ENCODE measurements at places on chromosomes 12 and 14.

- no peak for DNase-seq
Observed at GRCh38 chr14:89681086-89682018, 264.3 kb upstream of the FOXN3 start.

DNA sequence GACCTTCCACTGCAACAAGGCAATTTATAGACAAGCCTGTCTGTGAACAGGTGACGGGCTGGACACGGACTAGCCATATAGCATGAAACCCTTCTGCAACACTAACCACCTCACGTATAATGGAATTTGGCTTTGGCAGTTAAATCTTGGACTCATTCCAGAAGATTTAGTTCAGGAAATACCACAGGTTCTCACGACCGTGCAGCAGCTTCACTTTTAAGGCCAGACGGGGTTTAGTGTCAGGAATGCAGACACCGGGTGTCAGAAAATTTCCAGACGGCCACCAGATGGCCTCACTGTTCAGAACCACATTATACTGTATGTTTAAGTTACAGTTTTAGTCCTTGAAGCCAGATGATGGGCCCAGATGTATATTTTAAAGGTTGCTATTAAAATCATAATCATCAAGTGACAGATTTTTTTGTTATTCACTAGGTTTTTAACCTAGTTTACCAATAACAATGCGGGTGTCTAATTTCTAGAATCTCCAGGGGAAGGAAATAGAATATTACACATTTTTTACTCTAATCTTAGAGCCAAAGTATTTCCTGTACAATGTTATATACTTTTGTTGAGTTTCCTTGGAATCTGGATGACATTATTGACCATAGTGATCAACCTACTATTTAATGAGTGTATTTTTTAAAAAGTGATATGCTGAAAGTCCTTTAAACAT lies 90.5 kb upstream of the TMPO start:
- peak; percentile 79 for DNase-seq

DNA sequence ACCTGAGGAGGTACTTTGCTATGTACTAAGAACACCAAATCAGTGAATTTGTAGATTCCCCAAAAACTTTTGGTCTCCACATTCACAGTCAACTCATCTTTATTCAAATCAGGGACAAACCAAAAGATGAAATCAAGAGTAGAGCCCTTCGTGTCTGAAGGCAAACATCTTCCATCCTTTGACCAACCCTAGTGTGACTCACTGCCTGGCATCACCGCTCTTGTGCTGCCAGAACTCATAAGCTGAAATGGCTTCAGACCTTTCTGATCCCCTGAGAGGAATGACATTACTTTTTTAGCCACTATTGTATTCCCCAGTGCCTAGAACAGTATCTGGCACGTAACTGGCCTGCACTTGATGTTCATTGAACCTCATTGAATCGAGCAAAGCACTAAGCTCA lies 50.1 kb downstream of the GOLGA5 start:
- no peak for DNase-seq

- DNase-seq = no peak
Observed at GRCh38 chr12:51036279-51036678, 10.1 kb upstream of the SLC11A2 start.

GRCh38 chr12:85872497-85873091 lies 1.5 kb upstream of the NTS start:
- DNase-seq = peak; percentile 71

GRCh38 chr12:130476451-130477135 lies 138.9 kb downstream of the PIWIL1 start:
- no peak for DNase-seq

Measured in astrocyte of the spinal cord (primary cell).